ENCODE measurements at places on chromosomes 6 and 20.
A peak's percentile ranks its signal among the peaks of the same experiment; 100 is the strongest.

DNA sequence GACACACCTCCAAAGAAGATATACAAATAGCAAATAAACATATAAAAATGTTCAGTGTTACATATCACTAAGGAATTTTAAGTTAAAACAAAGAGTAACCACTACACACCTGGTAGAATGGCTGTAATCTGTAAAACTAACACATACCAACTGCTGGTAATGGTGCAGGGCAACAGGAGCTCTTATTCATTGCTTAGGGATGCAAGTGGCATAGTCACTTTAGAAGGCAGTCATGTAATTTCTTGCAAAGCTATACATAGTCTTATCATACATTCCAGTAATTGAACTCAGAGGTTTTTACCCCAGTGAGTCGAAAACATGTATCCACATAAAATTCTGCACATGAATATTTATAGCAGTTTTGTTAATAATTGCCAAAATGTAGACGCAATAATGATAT, 906.8 kb upstream of the CITED2 start:
- DNase-seq, result no peak

GRCh38 chr6:88116276-88116675, 49.9 kb downstream of the CNR1 start:
- DNase-seq, result no peak

DNA sequence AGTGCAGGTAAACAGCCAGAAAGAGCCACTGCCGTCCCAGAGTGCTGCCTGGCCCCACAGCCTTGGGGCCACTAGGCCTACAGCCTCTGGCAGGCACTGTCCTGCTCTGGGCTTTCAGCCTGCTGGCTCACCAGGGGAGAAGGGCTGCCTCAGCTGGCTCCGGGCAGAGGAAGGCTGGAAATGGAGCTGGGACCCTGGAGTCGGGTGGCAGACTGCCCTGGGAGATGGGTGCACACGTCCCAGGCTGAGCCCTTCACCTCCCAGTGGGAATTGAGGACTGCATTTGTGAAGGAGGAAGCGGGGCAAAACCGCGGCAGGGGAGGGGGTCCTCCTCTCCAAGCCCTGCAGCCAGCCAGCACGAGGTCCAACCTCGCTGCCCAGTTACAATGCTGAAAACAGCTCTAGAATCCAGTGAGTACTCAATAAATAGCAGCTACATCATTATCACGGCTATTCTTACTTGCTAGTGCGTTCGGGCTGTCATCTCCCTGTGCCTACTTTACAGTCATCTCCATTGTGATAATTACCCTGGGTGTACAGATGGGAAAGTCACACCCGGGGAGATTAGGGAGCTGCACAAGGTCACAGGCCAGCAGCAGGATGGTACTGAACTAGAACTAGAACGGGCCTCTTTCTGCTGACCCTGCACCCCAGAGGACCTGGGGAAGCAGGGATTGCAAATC, 13.1 kb downstream of the ACSS1 start:
- DNase-seq, result no peak

- DNase-seq, result no peak
Measured at GRCh38 chr6:105211831-105212230, 32.0 kb upstream of the POPDC3 start.

- DNase-seq, result no peak
Measured at GRCh38 chr20:23565503-23566045, 2.7 kb downstream of the CST9L start.

GRCh38 chr6:21450149-21450548, 143.4 kb upstream of the SOX4 start:
- no peak for DNase-seq

- peak; percentile 44 for DNase-seq
Measured at GRCh38 chr20:31569163-31570020, 35.7 kb upstream of the ID1 start.
